ENCODE measurements at places on chromosomes 11 and 22. TPM values are rescaled to one million over a fixed set of nuclear protein-coding genes. Genes with fewer than 3 reads are reported as not detected.

The C11orf42 gene
- not detected for total RNA-seq

The REXO2 gene
- total RNA-seq: 140 TPM

The C11orf91 gene
- total RNA-seq: not detected

The SCN3B gene
- 1.5 TPM for total RNA-seq

DNA sequence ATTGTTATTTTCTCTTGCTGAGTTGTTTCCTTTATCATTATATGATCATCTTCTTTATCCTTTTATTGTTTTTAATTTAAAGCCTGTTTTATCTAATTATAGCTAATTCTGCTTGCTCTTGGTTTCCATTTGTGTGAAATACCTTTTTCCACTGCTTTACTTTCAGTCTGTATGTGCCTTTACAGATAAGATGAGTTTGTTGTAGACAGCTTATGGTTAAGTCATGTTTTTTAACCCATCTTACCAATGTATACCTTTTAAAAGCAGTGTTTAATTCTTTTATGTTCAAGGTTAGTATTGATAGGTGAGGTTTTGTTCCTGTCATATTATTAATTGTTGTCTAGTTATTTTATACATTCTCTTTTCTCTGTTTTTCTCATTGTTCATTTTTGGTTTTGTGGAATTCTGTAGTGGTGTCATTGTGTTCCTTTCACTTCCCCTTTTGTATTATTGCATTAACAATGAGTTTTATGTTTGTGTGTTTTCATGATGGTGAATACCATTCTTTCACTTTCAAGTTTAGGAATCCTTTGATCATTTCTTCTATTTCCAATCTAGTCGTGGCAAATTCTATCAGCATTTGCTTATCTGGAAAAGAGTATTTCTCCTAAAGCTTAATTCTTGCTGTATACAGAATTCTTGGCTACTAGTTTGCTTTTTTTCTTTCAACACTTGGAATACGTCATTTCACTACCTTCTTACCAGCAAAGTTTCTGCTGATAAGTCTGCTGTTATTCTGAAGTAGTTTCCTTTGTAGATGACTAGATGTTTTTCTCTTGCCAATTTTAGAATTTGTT, 21.8 kb downstream of the OR5AN1 start:
- DNase-seq: no peak

DNA sequence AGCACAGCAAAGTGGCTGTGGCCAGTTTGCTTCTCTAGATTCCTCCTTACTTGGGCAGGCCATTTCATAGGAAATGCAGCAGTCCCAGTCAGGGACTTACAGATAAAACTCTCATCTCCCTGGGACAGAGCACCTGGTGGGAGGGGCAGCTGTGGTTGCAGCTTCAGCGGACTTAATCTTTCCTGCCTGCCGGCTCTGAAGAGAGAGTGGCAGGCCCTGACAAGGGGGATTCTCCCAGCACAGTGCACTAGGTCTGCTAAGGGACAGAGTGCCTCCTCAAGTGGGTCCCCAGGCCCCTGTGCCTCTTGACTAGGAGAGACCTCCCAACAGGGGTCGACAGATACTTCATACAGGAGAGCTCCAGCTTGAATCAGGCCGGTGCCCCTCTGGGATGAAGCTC, 1649.1 kb downstream of the LRRC4C start:
- no peak for DNase-seq

DNA sequence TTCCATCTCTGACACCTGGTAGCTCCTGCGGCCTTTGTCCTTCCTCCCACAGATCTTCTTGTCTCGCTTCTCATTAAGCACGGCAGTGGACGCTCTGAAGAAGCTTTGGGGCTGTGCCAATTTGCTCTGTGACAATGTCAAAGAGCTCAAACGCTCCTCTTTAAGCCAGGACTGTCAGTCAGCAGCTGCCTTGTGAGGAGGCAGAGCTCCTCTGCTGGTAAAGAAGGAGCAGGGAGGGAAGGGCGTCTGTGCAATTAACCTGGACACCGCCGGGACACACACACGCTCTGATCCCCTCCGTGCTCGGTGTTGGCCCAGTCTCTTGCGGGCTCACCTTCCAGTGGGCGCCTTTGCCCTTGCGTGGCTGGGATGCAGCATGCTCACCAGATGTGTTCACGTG, 373.9 kb downstream of the BRD1 start:
- no peak for DNase-seq

All from heart right ventricle (tissue), 16 donors.